EH (cell line): ENCODE measurements at places on chromosomes 11 and 22.

DNA sequence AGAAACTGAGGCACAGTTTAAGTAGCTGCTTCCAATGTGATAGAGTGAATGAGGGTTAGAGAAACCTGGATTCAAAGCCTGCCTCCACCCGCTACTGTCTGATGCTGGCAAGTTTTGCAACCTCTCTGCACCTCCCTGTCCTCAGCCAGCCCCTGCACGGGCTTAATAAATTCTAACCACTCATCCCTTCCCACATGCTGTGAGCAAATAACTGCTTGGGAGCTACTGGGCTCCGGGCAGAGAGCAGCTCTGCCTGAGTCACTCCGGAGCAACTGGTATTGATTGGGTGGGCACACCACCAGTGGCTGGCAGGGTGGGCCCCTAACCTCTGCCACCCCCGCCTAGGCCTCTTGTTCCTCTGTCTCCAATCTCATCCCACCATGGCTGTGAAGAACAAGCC is 104.3 kb upstream of the SYT13 start:
- no peak for DNase-seq

DNA sequence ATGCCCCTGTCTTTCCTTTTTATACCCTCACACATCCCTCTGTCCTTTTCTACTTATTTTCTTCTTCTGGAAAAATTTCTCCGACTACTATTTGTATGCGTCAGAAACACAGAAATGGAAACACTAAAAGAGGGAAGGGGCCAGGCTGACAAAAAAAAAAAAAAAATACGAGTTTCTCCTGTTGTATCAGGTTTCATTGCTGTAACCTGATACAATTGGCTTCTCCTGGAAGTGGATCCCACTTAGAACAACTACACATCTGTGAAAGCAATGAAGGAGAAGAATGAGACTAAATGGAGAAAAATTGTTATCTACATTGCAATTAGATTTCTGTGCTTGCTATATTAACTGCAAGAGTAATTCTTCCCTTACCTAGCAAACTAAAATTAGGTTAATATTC is 393.9 kb downstream of the GUCY1A2 start:
- DNase-seq, result no peak

DNA sequence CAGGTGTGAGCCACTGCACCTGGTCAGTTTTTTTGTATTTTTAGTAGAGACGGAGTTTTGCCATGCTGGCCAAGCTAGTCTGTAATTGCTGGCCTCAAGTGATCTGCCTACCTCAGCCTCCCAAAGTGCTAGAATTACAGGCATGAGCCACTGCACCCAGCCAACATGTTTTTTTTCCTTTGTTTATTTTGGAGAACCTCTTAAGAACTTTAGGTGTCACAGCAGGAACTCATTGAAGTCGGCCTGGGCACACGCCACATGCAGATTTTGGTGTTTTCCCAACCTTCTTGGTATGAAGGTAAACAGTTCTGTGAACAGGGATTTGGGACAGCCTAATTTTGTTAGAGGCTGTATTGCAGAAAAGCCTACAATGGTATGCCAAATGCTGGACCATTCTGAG is 9.4 kb downstream of the DIXDC1 start:
- DNase-seq, result no peak

DNA sequence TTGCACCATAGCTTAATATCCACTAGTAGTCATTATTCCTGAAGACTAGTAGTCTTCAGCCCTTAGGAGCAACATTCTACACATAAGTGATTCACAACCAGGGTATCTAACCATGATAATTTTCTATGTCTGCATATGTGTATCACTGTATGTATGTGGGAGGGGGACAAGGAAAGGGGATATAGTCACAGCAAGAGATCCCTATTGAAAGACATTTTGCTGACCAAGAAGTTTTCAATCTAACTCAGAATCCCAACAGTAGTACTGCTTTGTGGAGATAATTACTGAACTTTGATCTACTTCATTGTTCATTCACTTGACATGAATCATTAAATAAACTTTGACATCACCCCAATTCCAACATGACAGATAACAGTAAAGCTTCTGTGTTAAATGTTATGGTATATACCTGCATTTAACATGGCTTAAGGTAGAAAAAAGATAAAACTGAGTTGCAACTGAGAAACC is 10.3 kb downstream of the PIK3C2A start:
- DNase-seq, result peak; percentile 49

- no peak for DNase-seq
Observed at GRCh38 chr11:86115542-86116385, 46.9 kb upstream of the PICALM start.

DNA sequence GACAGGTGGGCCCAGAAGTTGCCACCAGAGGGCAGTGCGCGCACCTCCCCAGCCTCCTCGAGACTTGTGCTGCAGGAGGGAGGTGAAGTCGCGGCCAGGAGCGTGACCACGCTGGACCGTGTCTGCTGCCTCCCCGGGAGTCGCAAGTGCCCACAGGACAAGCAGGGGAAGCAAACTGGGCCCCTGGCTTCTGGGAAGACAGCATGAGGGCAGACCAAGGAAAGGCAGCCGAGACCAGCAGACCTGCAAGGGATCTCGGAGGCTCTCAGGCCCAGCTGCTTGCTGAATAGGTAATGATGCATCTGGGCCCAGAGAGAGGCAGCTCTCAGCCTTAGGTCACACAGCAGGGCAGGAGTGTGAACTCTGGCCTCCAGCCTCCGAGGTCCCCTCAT is 17.0 kb upstream of the IL2RB start:
- peak; percentile 77 for DNase-seq

- no peak for DNase-seq
Observed at GRCh38 chr11:16337421-16338213, 18.7 kb downstream of the SOX6 start.

DNA sequence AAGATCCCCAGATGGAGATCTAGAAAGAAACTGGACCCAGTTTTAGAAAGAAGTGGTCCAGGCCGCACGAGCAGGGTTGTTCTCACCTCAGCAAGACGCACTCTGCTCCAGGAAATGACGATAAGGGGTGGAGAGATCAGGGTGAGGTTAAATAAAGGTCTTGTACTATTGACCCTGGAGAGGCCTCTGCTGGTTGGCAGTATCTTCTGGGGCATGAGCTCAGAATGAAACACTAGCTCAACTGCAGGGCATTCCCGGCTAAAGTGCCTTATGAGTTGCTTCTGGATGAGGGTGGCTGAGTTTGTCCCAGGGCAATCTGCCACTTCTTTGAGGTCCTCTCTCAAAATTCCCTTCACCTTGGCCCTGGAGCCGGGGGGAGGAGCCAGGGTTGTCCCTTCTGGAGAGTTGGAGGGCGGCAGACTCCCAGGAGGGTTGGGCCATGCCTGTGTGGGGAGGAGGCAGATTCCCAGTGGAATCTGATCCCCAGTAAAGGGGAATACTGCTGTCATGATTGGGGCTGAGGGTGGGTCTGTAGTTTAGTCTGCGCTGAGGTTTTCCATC is 10.9 kb downstream of the USP2 start:
- DNase-seq, result no peak

- DNase-seq, result no peak
Observed at GRCh38 chr22:24142241-24142640, 39.0 kb upstream of the SUSD2 start.

- DNase-seq, result peak; percentile 69
Observed at GRCh38 chr11:86160541-86161149, 83.9 kb upstream of the EED start.

- peak; percentile 44 for DNase-seq
Observed at GRCh38 chr11:56783448-56784041, 35.0 kb upstream of the OR9G4 start.

DNA sequence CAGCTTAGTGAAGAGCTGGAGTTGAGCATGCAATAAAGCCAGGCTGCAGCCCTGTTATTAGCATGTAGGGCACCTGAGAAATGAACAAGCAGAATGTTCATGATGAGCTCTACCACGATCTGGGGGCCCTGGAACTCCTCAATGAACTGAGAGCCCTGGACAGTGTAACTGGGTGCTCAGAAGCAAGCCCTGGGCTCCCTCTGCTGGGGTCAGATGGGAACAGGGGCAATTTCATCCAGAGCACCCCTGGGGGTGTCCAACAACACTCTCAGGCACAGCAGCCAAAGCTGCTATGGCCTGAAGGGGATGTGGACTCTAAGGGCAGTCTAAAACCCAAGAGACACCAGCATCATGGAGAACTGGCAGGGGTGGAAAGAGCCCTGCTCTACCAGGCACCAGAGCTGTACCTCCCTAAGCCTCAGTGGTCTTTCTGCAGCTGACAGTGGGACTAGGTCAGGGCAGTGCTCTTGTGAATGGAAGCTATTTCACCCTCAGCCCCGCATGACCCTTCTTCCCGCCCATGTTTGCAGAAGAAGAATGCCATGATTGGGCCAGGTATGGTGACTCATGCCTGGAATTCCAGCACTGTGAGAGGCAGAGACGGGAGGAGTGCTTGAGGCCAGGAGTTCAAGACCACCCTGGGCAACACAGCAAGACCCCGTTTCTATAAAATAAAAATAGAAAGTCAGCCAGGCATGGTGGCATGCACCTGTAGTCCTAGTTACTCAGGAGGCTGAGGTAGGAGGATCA is 28.9 kb downstream of the THOC5 start:
- DNase-seq, result peak; percentile 40

- no peak for DNase-seq
Observed at GRCh38 chr11:70120674-70121073, 42.6 kb downstream of the ANO1 start.

GRCh38 chr11:88102598-88102934 is 72.7 kb downstream of the RAB38 start:
- no peak for DNase-seq

GRCh38 chr11:61345170-61345610 is 12.2 kb downstream of the TKFC start:
- DNase-seq, result peak; percentile 45

DNA sequence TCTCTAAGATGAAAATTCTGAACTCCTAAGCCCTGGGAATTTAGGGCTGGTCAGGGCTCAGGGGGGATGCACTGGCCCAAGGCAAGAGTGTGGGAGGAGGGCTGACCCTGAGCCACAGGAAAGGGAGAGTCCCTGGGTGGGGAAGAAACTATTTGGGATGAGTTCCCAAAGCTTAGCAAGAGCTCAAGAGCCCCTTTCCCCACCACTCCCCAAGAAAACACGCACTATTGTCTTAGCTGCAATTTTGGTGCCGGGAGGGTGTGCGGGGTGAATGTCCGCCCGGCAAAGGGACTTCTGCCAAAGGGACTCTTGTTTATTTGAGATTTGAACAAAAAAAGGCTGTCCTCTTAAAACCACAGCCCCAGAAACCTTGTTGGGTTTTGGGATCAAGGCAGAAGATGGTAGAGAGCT is 37.0 kb downstream of the KIAA1671 start:
- DNase-seq, result no peak

- no peak for DNase-seq
Observed at GRCh38 chr11:86758171-86758570, 42.2 kb upstream of the PRSS23 start.

- no peak for DNase-seq
Observed at GRCh38 chr11:21723678-21724077, 469.2 kb upstream of the ANO5 start.

GRCh38 chr22:46134111-46134705 is 16.1 kb upstream of the PPARA start:
- no peak for DNase-seq

- no peak for DNase-seq
Observed at GRCh38 chr11:83115551-83115950, 41.4 kb upstream of the PCF11 start.

DNA sequence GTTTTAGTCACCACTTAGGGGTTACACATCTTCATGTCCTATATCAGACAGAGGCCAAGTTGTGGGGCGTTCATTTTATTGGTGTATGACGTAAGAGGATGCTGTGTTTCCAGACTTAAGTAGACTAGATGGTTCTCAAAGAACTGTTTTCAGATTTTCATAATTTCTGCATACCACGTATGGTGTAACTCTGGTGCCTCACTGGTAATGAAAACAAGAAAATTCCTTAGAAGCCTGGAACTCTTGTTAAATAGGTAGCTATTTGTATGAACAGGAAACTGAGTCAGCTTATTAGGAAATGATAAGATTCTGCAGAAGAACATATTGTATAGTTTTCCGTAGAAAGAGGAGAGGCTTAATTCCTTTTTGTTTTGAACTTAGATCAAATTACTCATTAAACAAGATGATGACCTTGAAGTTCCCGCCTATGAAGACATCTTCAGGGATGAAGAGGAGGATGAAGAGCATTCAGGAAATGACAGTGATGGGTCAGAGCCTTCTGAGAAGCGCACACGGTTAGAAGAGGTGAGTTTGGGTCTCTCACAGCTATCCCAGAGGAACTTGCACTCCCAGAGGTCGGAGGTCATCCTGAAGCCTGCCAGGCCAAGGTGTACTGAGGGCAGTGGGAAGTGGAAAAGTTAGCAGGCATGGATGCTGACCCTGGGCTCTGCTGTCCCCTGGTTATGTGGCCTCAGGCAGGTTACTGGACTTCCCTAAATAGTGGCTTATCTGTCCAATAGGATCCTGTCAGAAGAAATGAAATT is 3.9 kb downstream of the CDC45 start:
- DNase-seq, result peak; percentile 91

DNA sequence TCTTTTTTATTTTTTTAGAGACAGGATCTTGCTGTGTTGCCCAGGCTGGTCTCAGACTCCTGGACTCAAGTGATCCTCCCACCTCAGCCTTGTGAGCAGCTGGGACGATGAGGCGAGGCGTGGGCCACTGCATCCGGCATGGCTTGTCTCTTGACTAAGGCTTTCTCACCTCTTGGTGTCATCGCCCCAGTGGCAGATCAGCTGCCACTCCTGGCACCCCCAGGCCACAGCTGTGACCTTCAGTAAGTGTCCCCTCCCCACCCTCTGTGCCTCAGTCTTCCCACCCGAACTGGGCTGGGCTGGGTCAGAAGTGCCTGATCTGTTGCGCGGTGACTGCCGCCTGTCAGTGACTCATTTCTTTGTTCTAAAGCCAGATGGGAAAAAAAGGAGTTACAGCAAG is 3.6 kb downstream of the SYNGR1 start:
- peak; percentile 30 for DNase-seq

- DNase-seq, result no peak
Observed at GRCh38 chr11:43686207-43686606, 5.7 kb downstream of the HSD17B12 start.

DNA sequence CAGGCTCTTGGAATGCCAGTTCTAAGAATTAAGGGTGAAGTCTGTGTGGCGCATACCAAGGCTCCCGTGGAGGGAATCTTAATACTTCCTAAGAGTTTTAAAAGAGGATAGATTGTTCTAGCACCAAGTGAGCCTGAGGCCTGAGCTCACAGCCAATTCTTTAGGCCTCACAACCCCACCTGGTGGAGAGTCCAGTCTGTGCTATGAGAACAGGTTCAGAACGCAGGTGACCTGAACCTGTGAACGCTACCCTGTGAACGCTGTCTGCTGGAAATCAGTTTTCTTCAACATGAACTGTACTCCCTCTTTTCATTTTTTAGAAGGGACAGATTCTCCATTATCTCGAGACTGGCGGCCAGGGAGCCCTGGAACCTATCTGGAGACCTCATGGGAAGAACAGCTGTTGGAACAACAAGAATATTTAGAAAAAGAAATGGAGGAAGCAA is 43.2 kb upstream of the DLAT start:
- peak; percentile 51 for DNase-seq

GRCh38 chr11:110801328-110801727 is 89.1 kb upstream of the ARHGAP20 start:
- DNase-seq, result no peak
